Stimulated activated CD4-positive, alpha-beta T cell treated with anti-CD3 and anti-CD28 coated beads, Interleukin-4, amount 100 ng/mL, for 4 hours (primary cell): ENCODE measurements at places on chromosomes 7 and 10.

GRCh38 chr7:142539901-142540300, 209.4 kb upstream of the PRSS1 start:
- DNase-seq = no peak

- no peak for DNase-seq
These were observed 498.6 kb downstream of the SH2D4B start for GRCh38 chr10:81036257-81036656.

DNA sequence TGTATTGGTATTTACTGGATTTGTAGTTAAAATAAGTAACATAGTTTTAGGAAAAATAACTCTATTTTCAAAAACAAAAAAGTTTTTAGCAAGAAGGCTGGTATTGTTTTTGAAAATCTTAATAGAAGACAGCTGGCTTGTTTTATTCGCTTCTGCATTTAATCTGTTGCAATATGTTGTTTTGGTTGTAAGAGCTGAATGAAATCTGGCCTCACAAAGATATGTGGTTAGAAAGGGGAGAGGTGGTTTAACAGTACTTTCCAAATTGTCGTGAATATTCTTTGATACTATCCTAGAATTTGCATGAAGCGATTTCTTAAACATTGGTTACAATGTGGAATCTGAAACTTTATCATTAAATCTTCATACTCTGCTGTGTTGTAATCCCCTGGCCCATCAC, 355.9 kb upstream of the FZD8 start:
- DNase-seq = no peak

- no peak for DNase-seq
These were observed 7.2 kb upstream of the RALA start for GRCh38 chr7:39616138-39616537.

DNA sequence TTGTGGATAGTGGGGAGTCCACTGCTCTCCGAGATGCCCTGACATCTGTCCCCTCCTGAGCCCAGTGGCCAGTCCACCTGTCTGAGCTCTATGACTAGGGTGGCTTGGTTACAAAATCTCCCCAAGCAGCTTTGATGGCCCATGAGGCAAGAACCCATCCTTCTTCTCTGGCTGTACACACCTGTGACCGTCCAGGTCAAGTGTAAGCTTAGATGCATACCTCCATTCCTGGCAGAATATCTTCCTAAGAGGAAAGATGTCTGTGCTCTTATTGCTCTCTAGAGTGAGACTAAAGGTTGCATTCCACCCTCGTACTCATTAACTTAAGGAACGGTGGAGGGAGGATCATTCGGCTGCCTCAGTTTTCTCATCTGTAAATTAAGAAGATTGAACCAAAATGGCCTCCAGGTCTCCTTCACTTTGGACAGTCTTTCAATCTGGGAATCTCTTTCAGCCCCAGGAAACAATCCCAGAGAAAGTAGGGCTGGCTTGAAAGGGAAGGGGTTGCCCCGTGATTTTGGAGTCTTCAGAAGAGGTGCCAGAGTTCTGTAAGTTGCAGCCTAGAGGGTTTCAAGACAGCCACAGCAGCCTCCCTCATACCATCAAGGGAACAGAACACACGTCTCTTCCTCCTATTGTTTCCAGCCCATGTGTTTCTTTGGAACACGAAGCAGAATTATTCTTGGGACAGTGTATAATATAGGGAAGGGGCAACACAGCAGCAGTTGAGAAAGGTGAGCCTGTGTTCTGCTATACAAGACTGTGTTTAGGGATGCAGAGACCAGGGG, 5.5 kb downstream of the HOXA4 start:
- DNase-seq = no peak

DNA sequence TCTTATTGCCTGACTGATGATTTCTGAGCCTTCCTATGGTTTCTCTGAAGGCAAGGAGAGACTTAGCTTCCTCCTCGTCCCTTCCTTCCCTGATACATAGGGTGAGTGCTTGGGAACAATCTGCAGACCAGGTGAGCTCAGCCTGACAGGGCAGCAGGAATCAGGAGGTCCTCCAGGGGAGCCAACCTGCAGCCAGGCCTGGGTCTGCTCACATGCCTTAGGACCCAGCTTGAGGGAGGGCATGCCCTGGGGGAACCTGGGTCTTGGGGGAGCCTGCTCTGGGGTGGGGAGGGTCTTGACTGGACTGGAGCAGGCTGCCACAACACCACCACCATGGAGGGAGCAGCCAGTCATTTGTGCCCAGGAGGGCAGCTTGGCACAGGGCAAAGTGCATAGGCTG, 57.7 kb downstream of the LRRC18 start:
- no peak for DNase-seq

DNA sequence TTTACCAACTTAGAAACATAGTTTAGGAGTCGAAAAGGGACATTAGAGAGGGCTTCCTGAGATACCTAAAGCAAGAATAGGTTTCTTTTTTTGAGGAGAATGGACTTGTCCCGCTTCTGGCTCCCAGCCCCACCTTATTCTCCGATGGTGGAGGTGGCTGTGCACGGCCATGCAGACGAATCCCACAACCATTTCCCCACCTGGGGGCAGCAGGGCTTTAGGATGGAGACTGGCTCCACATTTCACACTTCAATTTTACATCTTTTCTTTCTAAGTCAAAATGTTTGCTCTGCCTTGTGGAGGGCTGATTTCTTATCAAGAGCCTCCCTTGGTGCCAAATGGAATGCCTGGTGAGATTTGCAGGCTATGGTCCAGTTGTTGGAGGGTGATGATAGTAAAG, 118.5 kb downstream of the GLRX3 start:
- DNase-seq = no peak

DNA sequence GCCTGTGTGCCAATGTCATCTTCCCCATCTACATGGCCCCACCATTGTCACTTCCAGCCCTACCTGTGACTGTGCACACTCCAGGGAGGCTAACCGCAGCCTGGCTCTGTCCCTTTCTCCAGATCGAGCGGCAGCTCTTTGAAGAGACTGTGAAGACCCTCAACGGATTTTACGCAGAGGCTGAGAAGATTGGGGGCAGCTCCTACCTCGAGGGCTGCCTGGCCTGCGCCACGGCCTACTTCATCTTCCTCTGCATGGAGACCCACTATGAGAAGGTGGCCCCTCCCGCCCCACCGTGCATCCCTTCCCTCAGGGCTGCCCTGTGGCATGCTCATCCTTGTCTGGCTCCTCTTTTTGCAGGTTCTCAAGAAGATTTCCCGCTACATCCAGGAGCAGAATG, 14.2 kb downstream of the GOLGA7B start:
- DNase-seq = no peak

GRCh38 chr10:71276873-71277272, 42.2 kb upstream of the SLC29A3 start:
- no peak for DNase-seq

DNA sequence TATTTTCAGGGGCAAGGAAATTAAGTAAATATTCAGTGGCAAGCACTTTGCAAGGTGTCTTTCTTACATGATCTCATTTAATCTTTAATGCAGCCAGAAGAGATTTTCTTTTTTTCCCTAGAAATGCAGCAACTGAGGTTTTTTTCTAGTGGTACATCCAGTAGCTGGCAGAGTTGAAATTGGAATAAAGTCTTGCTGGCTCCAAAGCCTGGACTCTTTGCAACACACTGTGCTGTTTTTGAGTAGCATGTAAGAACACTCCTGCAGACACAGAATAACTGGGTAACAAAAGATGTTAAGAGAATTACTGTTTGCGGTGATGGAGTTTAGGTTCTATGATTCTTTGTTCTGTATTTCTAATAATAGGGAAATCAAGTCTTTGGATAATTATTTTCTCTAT, 123.6 kb downstream of the PON1 start:
- DNase-seq = no peak

DNA sequence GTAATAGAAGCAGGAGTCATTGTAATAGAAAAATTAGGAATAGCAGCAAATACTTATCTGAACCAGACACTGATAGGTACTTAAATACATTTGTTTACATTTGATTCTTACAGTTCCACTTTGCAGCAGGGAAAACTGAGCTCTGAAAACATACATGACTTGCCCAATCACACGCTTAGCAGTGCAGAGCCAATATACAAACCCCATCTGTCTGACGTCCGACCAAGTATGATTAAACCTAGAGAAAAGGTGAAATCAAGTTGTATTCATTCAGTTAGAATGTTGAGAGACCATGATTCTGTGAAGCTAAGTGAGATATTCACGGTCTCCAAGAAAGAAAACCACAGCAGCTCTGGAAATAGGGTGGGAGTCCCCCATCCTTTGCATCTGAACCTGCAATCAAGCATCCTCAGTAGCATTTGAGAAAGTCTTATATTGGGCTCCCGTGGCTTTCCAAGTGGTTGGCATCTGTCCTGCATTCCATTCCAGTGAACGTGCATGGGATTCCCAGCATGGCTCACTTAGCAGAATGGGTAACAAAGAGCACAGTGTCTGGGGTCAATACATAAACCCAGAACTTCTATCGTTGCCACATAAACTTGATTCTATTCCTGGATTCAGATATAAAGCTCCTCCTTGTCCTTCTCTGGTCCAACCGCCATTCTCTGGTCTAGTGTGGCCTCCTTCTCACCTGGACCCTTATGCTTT, 148.7 kb upstream of the RSU1 start:
- no peak for DNase-seq
